Stimulated activated CD8-positive, alpha-beta memory T cell treated with anti-CD3 and anti-CD28 coated beads, Interleukin-2, amount 100 ng/mL, for 48 hours (primary cell): ENCODE measurements at places on chromosomes 3 and 15.

DNA sequence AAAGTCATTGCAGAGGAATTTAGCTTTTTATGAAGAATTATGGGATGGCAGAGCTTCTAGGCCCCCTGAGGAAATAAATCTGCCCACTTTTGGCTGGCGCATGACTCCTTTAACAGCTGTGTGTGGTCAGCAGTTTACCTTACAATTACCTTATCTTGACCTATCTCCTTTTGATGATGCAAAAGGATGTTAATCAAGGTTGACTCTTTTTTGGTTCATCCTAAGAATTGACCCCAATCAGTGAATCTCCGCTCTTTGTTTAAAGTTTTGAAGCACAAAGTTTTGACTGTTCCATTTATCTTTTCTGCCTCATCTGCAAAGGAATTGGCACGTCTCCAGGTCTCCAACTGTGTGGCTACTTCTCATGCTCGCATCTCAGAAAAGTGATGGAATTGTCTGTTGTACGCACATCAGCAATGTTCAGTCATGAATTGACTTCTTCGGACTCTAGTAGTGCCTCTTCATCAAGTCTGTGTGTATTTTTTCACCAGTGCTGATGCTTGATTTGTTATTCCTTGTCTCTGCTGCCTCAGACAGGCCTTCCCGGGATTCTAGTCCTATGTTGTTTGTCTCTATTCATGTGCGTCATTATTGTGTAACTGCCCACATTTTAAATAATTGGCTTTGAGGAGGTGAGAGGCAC is 196.2 kb upstream of the CFAP20DC start:
- DNase-seq = no peak

DNA sequence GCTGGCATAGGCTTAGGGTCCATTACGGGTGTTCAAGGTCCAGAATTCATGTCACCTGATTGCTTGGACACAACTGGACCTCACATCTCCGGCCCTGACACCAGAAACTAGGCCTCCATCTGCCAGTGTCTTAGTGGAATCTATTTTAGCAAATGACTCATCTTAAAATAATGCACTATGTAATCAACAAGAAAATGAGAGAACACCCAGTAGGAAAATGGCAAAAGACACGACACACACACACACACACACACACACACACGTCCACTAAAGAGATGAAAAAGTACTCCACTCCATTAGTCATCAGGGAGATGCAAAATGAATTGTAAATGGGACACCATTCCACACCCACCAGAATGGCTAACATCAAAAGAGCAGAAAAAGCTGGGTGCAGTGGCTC is 11.2 kb downstream of the APBA2 start:
- no peak for DNase-seq

GRCh38 chr15:42239528-42240182 is 31.6 kb upstream of the VPS39 start:
- DNase-seq = no peak

DNA sequence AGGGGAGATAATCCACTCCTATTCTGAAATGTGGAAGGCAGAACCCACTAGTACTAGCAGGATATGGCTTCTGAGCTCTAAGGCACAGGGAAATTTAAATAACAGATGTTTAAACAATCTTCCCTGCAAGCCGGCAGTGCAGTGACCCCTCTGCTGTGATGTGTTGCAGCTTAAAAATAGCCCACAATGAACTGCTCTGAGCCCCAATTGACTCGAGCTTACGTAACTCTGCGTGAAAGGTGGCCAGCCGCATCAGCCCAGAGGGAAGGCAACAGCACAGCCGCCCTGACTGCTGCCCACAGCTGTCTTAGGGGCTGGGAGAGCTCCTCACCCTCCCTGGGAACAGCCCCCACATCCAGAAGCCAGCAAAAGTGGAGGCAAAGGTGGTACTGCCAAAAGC is 12.5 kb upstream of the CAMKV start:
- no peak for DNase-seq

GRCh38 chr3:106837616-106838015 is 539.6 kb upstream of the CCDC54 start:
- DNase-seq = no peak

DNA sequence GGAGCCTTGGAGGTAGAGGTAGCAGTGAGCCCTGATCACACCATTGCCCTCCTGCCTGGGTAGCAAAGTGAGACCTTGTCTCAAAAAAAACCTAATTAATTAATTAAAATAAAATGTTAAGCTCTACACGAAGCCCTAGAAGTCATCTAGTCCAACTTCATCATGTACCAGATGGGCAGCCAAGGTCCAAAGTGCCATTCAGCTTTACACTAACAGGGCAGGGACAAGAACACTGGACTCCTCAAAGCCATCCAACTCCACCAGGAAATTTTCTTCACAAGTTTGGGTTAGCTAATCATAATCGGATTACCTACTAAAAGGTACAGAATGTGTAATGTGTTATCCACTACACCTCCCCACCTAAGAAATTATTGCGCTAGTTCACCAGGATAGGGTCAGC is 48.8 kb downstream of the WWTR1 start:
- no peak for DNase-seq

- no peak for DNase-seq
Measured at GRCh38 chr15:57395292-57395691, 19.0 kb downstream of the CGNL1 start.

DNA sequence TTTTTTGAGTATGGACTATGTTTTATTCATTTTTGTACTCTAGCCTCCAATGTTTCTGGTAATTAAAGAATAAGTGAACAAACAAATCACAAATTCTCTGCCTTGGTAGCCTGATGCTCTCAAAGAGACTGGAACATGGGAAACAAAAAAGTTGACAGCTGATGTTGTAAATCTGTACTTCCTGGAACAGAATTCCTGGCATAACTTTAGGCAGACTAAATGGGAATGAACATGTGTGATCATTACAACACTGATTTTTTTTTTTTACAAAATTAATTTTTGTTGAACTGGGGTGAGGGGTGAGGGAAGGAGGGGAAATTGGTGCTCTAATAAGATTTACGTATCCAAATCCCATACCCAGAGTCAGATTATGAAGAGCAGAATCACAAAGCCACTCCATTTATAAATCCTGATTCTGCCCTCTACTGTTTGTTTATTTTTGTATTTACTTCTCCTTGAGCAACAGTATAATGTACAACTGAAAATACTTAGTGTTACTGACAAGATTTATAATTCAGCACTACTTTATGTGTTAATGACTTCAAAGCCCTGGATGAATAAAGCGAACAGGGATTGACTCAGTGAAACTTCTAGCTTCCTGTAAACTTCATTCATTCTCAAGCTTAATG is 165.0 kb downstream of the FRMD5 start:
- DNase-seq = no peak

DNA sequence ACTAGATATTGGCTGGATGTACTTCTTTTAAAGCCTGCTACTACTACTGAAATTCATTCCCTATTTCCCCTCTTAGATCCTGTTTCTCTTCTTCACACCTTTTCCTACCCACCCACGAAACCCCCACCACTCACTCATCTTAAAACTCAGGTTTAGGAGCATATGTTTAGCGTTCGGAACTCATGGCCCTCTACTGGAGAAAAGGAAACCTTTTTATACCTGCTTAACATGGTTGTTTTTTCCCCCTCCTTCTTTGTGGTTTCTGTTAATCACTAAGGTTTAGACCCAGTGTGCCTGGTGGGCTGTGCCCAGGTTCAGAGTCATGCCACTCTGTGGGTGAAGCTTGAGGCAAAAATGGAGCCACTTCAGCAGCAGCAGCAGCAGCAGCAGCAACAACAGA is 2.6 kb downstream of the ARID3B start:
- DNase-seq = no peak

- no peak for DNase-seq
Measured at GRCh38 chr3:135325096-135325495, 530.0 kb downstream of the EPHB1 start.

- no peak for DNase-seq
Measured at GRCh38 chr3:7924228-7924627, 577.4 kb upstream of the LMCD1 start.

DNA sequence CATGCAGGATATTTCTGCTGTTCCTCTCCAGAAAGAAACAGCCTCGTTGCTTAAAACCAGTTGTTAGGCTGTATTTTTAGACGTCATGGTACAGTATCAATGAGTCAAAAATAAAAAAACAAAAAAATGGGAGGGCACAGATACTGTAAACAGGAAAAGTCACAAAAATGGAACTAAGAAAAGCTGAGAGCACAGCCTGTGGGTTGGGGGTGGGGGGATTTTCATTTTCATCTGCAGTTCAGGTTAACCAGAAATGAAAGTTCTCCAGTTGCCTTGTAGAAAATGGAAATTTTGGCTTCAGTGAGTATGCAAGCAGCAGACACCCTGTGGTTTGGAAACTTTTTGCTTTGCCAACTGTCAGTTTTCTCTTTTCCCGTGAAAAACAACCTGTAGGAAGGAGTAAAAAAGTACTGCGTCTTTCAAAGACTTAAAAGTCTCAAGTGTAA is 59.0 kb downstream of the FRMD4B start:
- peak; percentile 13 for DNase-seq

GRCh38 chr15:63920504-63921175 is 86.9 kb upstream of the HERC1 start:
- DNase-seq = no peak

DNA sequence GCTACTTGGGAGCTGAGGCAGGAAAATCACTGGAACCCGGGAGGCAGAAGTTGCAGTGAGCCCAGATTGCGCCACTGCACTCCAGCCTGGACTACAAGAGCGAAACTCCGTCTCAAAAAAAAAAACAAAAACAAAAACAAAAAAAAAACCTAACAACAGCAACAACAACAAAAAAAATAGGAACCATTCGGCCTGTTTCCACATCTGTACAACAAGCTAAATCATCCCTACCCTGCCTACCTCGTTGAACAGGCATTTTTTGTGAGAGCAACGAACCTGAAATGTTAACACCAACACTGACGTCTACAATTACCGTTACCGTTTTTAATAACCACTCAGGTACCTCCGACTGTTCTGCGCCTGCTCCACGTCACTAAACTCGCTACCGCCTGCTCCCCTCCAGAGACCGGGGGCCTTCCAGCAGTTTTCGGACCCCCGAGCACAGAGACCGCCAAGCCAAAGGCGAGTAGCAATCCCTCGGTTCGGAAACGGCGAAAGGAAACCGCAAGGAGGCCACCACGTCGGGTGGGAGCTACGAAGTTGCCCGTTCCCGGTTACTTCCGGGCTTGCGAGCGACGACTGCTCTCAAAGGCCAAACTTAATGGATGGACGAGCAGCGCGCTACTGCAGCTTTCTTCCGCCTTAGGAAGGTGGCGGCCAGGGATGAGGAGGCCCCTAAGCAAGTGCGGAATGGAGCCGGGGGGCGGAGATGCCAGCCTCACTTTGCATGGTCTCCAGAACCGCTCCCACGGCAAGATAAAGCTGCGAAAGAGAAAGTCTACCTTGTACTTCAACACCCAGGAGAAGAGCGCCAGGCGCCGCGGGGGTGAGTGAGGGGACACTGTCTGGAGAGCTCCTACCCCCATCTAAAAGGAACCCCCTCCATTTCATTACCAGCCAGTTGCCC is at the start of the genes PIGB and PIGBOS1:
TSS of gene PIGB (plus strand) at position 635 of the 907 bp plus-strand sequence. CDS start at position 664, 29 bp downstream.
TSS of gene PIGBOS1 (minus strand) at position 536 of the 907 bp plus-strand sequence. CDS start 1,331 bp downstream, outside the sequence.
- peak; percentile 66 for DNase-seq

DNA sequence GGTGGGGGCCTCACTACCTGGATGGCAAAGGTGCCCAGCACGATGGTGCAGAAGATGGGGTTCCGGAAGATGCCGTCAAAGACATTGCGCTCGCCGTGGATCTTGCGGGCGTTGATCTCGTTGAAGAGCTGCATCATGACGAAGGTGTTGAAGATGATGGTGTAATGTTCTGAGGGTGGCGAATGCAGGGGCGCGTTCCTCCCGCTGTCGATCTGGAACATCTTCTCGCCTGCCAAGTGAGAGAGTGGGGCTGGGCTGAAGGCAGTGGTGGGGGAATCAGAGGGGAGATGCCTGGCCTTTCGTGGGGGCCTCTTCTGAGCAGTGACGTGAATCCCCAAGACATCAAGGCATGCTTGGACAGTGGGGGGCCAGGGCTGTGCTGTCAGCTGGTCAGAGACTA is 19.6 kb upstream of the SEC13 start:
- DNase-seq = no peak

GRCh38 chr3:184429786-184430185 is 49.9 kb downstream of the CHRD start:
- no peak for DNase-seq

- DNase-seq = no peak
Measured at GRCh38 chr3:14297784-14298236, 104.6 kb upstream of the SLC6A6 start.

GRCh38 chr15:75966073-75966472 is 46.2 kb downstream of the NRG4 start:
- no peak for DNase-seq

GRCh38 chr3:48695393-48695753 is 9.7 kb upstream of the NCKIPSD start:
- no peak for DNase-seq

- DNase-seq = no peak
Measured at GRCh38 chr3:132435224-132435910, 18.1 kb downstream of the DNAJC13 start.

DNA sequence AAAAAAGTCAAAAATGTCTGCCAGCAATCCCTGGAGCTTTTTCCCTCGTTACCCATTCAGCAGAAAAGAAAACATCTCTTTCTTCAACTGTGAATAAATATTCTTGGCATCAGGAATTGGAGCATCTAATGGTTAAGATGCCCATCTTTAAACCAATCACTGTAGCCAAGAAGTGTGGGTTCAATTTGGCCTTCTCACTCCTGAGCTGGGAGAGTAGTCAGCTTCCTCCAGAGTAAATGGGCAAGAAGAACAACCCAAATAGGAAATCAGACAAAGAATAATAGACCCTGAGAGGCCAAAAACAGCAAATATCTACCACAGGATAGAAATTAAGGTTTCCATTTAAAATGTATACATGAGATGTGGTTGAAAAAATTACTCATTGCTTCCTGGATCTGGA is 508.0 kb upstream of the MDFIC2 start:
- no peak for DNase-seq

GRCh38 chr3:190446573-190447279 is 3.0 kb downstream of the TMEM207 start:
- no peak for DNase-seq

GRCh38 chr3:193938613-193939012 is 197.3 kb upstream of the HES1 start:
- no peak for DNase-seq

- no peak for DNase-seq
Measured at GRCh38 chr3:112132088-112132487, 960 bp downstream of the GCSAM start.

DNA sequence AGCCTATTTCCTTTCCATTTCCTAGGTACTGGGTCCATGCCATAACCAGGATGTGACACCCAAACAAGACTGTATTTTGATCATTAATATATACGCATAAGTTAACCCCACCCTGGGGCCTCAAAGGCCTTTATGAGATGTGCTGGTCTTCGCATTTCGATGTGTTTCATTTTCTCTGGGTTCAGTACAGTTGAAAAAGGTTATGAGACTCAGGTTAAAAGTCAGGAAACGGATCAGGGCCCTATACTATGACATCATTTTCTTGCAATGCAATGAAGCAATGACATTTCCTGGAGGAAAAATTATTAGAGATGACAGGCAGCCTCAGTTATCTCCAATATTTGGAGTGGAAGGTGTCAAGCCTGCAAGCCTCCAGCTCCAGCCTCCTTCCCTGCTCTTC is 31.7 kb downstream of the TMEM212 start:
- no peak for DNase-seq
